ENCODE measurements at places on chromosomes 5 and 9.

GRCh38 chr5:98776066-98776705, 2.7 kb downstream of the RGMB start:
- DNase-seq, result no peak

DNA sequence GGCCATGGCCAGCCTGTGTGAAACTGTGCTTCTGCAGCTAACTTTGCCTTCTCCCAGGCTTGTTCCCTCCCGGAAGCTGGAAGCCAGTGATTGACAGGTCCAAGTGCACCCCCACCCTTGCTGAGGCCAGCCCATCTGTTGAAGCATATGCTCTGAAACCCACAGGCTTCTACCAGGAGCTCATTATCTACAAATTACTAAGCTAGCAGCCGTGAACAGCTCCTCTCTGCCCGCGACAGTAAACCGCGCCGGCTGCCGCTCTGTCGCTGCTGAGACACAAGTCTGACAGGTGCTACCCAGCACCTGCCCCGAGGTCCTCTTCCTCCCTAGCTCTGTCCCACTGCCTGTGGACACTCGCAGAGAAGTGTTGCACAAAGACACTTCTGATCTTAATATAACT, 490.9 kb downstream of the GADD45G start:
- no peak for DNase-seq

DNA sequence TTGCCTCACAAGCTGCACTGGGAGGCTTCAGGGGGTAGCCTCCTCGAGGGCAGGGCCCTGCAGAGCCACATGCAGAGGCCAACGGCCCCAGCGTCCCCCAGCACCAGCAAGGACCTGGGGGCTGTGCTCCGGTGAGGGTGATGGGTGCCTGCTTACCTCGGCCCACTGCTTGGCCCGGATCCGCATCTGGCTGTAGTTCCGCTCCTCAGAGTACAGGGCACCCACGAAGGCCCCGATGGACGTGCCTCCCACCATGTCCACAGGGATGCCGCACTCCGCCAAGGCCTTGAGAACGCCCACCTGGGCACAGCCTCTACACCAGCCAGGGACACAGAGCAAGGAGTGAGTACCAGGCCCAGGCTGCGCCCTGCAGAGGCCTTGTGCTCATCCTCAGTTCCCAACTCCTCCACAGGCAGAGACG, 8.0 kb upstream of the NSMF start:
- DNase-seq, result no peak

DNA sequence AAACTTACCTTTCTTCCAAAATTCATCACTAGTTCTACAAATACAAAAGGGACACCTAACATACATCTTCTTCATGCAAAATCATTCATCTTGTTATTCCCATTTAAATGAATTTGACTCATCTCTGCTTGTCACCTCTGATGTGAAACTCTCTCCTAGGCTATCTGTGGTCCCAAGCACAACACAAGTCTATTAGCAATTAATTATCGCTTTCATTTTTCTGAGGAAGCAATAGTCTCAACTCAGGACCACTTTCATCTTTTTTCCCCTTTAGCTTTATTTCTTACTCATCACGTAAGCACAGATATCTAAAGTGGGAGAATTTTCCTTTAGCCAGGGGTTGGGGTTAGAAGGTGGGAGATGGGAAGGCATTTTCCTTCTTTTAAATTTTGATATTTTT, 131.9 kb downstream of the ST8SIA4 start:
- no peak for DNase-seq

GRCh38 chr5:134583766-134584165, 48.9 kb downstream of the SAR1B start:
- DNase-seq, result no peak
